ENCODE measurements at places on chromosomes 3 and 15.

DNA sequence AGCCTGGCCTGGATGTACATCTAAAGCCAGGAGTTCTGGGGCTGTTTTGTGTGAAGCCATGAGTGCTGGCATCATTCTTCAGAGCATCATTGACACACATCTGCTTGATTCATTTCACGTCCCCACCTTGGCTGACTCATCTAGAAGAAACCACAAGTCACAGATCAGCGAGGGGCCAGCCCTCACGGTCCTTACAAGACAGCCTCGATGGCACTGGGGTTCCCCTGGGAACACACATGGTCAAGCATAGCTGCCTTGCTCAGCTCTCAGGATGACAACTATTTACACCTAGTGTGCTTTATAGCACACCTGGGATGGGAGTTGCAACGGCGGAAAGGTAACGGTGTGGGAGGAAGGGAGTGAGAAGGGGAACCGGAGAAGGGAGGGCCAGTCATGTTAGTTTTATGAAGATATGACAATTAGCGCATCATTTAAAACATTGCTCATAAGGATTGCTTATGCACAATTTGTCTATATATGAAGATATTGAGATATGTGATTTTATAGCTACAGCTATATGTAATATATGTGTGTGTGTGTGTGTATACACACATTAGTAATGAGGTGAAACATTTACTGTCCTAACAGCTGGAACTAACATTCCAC is 227.1 kb downstream of the RPLP1 start:
- no peak for DNase-seq

DNA sequence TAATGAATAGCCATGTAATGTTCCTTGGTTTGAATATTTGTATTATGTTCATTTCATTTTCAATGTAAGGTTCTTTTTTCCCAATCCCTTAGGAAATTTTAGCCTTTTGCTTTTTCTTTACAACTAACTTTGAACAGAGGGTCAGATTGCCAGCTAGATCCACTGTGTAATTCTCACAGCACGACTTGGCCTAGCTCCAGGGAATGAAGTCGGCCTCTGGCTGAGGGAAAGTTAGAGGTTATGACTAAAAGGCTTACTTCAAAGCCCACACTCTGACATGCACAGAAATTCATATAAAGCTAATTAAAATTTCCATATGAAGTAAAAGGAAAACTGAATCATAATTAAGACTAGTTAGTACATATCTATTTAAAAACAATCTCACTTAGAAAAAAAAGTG is 38.7 kb downstream of the ROBO1 start:
- DNase-seq = peak; percentile 3

- DNase-seq = no peak
Measured at GRCh38 chr3:64548200-64548889, 139.5 kb downstream of the ADAMTS9 start.

DNA sequence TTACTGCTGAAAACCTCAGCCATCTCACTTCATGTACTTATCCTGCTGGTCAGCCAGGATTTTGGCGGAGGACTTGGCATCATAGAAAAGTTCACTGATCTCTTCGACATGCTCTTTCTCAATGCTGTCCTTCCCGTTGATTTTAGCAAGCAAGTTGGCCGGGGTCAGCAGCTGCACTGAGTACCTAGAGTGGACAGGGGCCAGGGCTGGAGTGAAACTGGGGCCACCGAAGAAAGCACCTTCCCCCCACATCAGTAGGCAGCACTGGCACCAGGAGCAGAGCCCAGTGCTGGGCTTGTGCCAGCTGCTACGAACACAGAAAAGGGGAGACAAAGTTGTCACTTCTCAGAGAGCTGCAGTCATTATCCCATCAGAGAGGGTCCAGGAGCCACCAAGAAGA is 29.0 kb downstream of the SEC61A1 start:
- no peak for DNase-seq

DNA sequence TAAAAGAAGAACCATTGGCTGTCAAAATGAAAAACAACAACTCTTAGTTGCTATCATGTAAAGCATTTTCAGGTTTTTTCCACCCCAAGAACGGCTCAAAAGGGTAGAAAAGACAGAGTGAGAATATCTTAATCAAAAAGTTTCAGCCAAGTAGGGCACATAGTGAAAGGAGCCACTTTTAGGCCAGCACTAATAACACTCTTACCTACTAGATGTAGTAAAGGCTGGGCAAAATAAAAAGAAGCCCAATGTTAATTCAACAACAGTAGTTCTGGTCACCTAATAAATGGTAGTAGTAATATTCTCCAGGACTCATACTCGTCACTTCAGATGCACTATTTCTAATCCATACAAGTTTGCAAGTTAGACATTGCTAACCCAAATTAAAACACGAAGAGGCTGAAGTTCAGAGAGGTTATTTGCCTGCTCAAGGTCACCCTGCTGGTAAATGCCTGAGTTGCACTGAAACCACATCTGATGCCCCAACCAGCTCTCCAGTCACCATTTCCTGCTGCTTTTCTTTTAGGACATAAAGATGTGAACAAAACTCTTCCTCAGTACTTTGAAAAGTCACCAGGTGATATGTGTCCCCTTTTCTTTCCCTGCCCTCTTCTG is 7.5 kb downstream of the GOLIM4 start:
- DNase-seq = no peak

DNA sequence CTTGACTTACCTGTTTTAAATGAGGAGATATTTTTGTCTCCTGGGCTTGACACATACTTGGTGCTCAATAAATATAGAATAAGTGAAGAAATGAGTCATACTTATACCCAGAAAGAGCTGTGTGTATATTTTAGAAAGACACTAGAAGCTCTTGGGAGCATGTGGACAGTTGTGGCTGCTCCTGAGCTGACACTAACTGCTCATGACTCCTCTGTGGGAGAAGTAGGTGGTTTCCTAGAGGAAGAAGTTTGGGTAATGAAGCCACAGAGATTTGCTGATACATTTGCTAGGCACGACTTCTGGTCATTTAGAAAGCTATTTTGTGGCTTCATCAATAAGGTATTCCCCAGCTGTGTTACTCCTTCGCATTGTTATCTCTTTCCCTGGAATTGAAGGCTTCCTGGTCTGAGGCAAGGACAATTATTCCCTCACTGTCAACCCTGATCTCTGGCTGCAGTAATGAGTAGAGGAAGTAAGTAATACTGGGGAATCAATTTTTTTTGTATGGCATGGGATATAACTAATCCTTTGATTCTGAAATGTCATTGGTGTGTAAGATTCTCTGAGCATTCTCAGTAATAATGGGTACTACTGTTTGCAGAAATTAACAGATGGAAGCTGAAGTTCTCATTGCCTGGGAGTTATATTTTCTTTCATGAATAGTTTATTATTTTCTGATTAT is 79.6 kb upstream of the DCBLD2 start:
- DNase-seq = peak; percentile 98

- no peak for DNase-seq
Measured at GRCh38 chr3:131194816-131195215, 168.1 kb downstream of the NEK11 start.

DNA sequence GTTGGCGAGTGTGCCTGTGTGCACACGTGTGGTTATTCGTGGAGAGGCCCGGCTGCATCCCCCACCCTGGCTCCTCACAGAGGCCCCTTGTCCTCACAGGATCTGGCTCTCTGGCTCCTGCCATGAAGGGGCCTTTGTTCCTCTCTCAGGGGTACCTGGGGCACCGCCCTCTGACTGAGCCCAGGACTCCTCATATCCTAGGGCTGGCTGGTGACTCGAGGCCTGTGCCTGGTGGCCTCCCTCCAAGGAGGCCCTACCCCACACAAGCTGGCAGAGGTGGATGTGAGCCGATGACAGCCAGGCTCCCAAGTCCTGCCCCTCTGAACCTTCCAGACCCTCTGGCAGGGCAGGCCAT is 10.0 kb downstream of the PRKCD start:
- no peak for DNase-seq

- no peak for DNase-seq
Measured at GRCh38 chr3:66673293-66673692, 172.5 kb upstream of the LRIG1 start.

DNA sequence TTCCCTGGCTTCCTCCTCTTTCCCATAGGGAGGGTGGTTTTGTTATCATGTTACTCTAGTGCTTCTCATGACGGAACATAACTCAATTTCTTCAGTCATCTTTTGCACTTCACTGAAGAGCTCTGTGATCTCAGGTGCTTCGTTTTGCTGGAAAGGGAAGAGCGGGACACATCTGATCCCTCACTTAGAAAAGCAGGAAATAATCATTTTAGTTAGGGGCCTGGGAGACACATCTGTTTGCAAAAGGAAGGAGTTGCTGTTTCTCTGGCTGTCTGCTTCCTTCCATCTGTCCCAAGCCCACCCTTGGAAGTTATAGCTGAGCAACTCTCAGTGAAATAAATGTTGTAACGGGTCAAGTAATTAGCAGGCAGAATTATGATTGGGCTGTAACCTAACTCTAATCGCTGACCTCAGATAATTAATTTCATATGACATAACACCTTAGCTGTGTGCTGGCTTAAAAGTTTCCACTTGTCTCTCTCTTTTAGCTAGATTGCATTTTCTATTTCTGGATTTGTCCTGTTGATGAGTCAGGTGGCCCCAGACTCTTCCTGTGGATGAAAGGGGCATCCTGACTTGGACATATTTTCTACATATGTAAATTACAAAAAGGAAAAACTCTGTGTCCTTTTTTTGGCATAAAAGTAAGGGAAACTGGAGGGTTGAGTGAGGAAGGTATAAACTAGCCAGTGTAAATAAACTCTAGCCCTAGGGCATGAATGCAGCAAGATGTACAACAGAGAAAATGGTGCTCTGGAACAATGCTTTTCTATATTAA is 11.0 kb upstream of the FILIP1L start:
- no peak for DNase-seq

GRCh38 chr3:70832089-70832833 is 519.8 kb upstream of the MDFIC2 start:
- DNase-seq = peak; percentile 53

- no peak for DNase-seq
Measured at GRCh38 chr15:93664213-93664956, 567.0 kb upstream of the MCTP2 start.

- no peak for DNase-seq
Measured at GRCh38 chr3:170725285-170725731, 139.4 kb upstream of the SLC7A14 start.

- DNase-seq = no peak
Measured at GRCh38 chr3:42067326-42067725, 23.8 kb upstream of the TRAK1 start.

- DNase-seq = peak; percentile 56
Measured at GRCh38 chr3:81218023-81218422, 543.4 kb downstream of the GBE1 start.

DNA sequence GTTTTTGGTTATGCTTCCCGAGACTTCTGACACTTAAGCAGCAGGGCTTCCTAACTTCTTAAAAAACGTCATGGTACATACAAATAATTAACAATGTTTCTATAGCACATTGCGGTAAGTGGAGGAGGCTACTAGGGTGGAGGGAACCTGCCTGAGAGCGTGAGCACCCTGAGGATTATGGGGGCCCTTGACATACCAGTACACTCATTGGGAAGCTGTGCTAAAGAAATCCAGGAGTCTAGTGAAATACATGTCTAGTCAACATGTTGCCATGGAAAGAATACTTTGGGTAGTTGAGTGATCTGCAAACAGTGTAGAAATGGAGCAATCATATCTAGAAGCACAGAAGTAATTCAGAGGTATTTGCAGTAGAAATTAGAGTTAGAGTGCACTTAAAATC is 39.2 kb upstream of the MAPKBP1 start:
- DNase-seq = no peak

All from kidney glomerular epithelial cell (primary cell).